Skin of body (tissue), 3 donors: ENCODE measurements at places on chromosomes 2 and 18. TPM values are rescaled to one million over a fixed set of nuclear protein-coding genes. Genes with fewer than 3 reads are reported as not detected.

- no peak for DNase-seq
Observed at GRCh38 chr2:145759228-145759915, 1239.5 kb upstream of the ZEB2 start.

GRCh38 chr18:48800876-48801727, 149.7 kb downstream of the SMAD7 start:
- no peak for DNase-seq

ERMN gene
- 0.10 TPM for total RNA-seq

DNA sequence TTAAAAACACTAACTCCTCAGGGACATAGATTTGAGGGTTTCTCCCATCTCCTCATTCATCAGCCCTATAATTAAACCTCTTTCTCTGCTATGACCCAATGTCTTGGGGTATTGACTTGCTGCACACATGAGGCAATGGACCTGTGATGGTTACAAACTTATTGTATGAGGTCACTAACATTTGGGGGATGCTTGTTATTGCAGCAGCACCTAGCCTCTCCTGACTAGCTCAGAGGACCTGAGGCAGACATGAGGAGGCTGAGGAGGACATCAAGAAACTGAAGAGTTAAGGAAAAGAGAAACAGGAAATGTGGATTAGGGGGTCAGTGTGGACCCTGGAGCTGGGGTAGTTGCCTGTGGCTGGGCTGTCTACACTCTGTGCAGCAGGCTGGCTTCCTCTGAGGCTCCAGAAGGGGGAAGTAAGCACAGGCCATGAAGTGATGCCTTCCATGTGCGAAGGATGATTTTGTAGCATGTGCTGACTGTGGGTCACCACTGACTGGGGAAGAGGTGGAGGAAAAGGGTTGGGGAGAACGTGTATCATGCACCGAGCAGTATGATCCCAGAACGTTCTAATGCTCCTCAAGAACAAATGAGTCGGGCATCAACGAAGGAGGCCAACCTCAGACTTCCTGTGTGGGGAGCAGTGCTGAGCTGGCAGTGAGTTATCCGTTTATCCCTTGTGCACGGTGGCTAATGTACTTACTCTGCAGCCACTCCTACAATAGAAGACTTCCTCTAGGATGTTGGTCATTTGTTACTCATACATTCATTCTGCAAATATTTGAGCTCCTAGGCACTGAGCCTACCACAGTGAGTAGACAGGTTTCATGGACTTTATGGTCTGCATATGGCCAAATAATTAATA, 42.1 kb upstream of the RFX8 start:
- DNase-seq: no peak

NYAP2 gene
- total RNA-seq: 0.30 TPM

GRCh38 chr2:175874291-175874690, 127.8 kb downstream of the LNPK start:
- no peak for DNase-seq

C2orf80 gene
- not detected for total RNA-seq

SESTD1 gene
- 32.0 TPM for total RNA-seq

SNED1 gene
- 9.7 TPM for total RNA-seq

DNA sequence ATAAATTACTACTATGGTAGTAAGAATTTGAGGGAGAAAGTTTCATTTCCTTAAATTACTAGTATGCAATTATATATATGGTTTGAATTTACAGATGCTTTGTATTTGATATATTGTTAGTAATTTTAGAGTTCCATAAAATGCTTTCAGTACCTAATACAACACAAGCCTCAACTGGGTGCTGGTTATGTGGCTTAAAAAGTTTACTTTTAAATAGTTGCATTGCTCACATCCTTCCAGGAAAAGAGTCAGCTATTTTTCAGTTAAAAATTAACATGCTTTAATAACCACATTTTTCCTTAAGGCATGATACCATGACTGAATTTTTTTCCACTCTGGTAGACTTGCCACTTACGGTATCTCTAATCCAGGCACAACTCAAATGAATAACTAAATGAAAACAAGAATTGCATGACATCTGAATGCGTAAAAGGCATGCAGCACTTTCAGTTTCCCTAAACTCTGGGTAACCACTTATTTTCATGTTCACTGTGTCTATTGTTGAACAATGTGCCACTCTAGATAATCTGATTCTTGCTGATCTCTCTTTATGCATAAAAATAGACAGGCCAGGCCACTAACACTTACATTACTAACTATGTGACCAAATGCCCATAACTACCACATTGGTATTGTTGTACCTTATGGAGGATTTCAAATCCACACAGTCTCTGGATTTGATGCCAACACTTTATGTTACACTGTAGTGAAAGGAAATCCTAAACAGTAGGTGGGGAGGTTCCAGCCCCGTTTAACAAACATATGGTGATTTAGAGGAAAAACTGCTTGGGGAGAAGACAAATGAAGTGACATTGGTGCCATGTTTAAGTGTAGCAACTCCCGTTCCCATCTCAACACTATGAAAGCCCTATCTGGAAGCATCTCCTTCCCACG, 35.5 kb upstream of the SLC35F5 start:
- no peak for DNase-seq

SERPINB13 gene
- 21.2 TPM for total RNA-seq

DNA sequence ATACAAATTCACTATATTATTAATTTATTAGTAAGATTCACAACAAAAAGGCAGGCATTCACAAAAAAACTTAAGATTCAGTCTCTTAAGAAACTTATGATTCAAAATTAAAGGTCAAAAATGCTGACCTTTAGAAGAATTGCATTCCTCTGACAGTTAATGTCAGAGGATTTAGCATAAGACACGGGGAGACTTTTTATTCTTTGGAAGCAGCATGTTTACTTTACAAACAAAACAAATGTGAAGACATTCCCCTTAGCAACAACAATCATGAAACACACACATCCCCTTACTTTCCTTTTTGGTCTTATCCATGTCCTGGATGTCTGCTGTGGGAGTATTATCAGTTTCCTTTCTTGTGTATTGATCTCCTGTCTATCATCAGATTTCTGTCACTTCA, 117.1 kb downstream of the RAD51AP2 start:
- DNase-seq: no peak

GRCh38 chr18:47418746-47419145, 167.3 kb upstream of the SKOR2 start:
- DNase-seq: no peak

- no peak for DNase-seq
Observed at GRCh38 chr2:155905657-155906056, 426.9 kb downstream of the NR4A2 start.

SYT4 gene
- 0.39 TPM for total RNA-seq

OXER1 gene
- total RNA-seq: 1.1 TPM

DNA sequence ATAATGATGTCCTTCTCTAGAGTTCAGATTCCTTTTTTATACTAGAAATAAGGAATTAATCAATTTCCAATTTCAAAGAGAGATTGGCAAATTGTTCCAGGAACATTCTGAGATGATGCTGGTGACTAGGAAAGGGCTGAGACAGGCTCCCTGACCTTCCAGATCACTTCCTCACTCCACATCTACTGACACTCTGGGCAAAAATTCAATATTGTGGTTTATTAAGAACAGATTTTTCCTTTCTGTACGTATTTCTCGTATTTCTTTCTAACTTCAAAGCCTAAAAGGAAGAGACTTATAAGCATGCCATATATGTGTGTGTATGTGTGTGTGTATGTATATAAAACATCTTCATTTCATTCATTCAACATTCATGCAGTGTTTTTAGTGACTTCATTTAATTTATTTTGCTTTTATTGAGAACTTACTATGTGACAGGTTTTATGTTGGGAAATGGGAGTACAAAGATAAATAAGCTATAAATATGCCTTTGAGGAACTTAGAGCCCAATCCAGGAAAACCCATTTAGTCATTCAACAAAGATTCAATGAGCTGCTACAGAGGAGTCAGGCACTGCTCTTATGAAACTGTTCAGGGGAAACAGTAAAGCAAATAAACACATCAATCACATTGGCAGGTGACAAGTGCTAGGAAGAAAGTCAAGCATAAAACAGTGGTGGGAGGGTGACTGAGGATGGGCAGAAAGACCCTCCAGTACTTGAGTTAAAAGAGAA, 137.9 kb downstream of the RDH14 start:
- peak; percentile 41 for DNase-seq

DNA sequence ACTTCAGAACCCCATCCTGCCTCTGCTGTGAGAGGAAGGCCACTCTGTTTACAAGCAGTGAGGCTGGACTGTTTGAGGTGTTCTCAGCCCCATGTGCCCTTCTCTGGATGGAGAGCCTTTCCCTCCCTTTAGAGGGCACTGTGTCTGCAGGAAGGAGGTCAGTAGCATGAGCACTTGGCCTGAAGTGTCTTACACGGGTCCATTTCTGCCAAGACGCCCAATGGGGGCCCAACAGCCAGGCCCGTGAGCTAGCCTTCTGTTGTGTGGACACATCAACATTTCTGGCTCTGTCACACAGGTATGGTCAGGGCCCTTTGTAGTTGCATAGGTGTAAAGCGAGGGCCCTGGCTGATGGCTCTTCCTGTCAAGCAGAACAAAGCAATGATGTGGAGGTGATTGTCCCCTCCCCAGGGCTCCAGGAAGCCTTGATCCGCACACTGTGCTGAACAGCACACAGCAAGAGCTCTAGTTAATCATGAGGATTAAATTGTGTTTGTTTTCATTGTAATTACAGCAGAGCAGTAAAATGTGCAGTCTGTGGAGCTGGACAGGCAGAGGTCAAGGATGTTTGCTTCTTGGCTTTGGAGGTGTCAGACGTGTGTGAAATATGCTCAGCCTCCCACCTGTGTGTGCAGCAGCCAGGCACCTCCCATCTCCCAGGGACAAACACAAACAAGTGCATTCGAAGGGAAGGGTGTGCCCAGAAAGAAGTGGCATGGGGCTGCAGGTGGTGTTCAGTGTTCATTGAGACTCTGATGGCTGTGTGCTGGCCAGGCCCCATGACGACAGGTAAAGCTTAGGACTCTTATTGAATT, 132.1 kb downstream of the SH3RF3 start:
- DNase-seq: no peak

DNA sequence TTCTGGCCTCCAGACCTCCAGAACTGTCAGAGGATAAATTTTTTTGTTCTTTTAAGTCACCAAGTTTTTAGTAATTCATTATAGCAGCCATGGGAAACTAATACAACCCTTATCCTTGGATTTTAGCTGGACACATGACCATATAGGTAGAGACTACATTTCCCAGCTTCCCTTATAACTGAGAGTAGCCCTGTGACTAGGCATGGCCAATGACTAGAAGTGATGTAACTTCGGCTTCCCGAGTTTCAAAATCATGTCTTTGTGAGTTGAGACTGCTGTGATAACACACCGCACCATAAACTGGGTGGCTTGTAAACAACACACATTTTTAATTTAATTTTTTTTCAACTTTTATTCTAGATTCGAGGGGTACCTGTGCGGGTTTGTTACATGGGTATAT, 134.0 kb upstream of the SERTAD2 start:
- no peak for DNase-seq

UGT1A5 gene
- not detected for total RNA-seq

- no peak for DNase-seq
Observed at GRCh38 chr2:42184346-42184745, 15.2 kb downstream of the EML4 start.

- DNase-seq: no peak
Observed at GRCh38 chr2:216845426-216845825, 14.4 kb downstream of the TNP1 start.

GRCh38 chr18:11506856-11507255, 102.5 kb upstream of the SLC35G4 start:
- DNase-seq: no peak

GRCh38 chr2:42984617-42985016, 192.2 kb upstream of the HAAO start:
- DNase-seq: no peak

- DNase-seq: no peak
Observed at GRCh38 chr2:159880729-159881128, 82.7 kb upstream of the CD302 start.

DNA sequence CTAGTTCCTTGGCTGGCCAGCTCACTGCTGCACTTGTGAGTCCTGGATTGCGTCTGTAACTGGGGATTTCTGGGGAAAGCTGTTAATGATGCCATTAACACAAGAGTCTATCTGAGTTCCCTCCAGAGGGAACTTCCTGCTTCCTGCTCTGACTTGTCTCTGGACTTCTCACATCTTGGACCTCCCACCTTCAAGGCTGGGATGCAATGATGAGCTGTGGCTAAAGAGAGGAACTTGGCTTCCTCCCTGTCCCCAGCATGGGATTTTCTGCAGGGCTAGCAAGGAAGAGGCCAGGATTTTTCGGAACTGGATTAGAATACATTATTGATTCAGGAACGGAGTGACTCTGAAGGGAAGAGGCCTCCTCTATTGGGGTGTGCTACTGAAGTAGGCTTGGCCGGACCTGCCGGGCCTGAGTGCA, 155.5 kb downstream of the CLIP4 start:
- no peak for DNase-seq

MAP2 gene
- 14.4 TPM for total RNA-seq

GRCh38 chr2:98308532-98308931, 37.7 kb upstream of the CNGA3 start:
- DNase-seq: no peak

DNA sequence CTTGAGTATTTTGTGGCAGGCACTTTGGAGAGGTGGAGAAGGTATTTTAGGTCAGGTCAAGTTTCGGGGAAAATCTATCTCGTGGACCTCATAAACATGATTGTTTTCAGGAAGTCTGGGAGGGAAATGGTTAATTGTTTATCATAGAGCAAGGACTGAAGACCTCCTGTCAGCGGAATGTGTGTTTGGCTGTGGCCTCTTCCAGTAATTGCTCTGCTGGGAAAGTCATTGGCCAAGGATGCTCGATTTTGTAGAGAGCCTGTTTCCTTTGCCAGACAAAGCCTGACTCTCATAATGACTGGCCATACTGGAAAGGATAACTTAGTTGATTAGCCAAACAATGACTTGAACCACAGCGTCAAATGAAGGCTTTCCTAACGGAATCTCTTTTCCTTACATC, 30.0 kb downstream of the IL1R2 start:
- DNase-seq: peak; percentile 76

CHRND gene
- total RNA-seq: 2.4 TPM

DNA sequence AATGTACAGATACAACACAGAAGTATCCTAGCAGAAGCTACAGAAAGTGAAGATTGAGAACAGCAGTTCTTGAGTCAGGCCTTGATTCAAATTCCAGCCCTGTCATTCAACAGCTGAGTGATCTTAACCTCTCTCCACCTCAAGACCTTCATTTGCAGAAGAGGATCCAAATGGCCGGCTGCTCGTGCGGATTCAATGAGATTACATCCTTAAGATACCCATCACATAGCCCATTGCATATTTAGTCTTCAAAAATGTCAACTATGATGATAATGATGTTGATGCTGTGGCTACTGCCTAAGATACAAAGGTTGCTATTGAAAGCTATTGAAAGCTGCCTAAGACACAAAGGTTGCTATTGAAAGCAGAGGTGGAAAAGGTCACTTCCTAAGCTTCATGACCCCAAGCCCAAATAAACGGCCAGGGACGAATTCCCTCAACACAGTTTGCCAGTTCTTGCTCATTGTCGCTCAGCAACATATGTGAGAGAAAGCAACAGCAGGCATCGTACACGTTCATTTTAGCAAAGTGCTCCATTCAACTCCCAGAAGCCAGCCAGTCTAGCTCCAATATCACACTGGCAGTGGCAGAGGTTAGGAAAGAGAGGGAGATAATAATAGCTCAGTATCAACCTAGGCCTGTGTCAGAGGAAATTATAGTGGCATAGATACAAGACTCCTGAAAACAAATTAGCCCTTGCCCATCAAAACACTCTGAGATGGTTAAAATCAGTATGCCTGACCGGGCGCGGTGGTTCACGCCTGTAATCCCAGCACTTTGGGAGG, 36.1 kb downstream of the MRPL35 start:
- no peak for DNase-seq
